ENCODE measurements at places on chromosomes 1 and 21.
A peak's percentile ranks its signal among the peaks of the same experiment; 100 is the strongest.

GRCh38 chr1:3213730-3214129 lies 144.7 kb downstream of the PRDM16 start:
- no peak for DNase-seq

DNA sequence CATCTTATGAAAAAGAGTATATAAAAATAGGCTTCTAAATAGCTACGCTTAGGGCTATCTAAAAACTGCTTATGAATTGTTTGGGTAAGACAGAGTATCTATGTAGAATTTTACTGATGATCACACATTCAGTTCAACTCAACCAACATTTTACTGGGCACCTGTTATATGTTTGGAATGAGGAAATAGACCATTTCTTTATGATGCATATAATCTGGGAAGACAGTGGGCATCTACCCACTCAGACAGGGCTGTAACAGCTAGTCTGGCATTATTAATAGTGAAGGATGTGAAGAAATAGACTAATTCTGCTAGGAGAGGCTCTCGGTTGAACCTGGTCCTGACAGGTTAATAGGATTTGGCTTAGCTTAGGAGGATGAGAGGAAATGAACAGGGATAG lies 56.9 kb downstream of the TIAM1 start:
- DNase-seq, result no peak

DNA sequence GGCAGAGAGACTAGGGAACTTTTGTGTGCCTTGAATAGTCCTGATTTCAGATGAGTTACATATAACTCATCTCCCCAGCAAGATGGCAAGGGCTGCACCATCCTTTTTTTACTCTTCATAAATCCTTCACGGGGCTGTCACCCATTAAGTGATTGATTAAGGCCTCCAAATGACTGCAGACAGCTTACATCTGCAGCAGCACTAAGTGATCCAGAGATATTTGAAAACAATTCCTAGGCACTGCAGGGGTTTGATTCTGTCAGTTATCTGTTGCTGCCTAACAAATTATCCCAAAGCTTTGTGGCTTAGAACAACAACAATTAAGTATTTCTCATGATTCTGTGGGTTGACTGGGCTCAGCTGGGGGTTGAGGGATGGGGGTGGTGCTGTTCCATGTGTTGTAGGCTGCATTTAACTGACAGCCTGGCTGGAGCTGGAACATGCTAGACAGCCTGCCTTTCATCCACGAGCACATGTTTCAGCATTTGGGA lies 19.3 kb downstream of the TEX38 start:
- DNase-seq, result no peak

DNA sequence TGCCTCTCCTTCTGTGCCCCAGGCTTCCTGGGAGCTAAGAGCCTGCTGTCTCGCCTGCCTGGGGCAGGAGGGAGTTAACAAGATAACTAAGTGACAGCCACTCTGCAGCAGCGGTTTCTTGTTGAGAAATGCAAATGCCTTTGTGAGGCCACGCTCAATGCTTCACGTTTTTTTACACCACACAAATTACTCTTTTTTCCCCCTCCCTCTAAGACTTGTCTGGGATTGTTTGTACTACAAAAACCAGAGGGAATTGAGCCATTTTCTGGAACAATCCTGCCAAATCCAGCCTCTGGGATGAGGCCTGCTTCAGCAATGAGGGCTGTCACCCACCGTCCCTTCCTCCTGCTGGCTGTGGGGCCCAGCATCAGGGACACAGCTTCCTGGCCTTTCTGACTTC lies 119.6 kb downstream of the ACTL8 start:
- DNase-seq, result no peak

GRCh38 chr1:117659550-117660270 lies 53.9 kb downstream of the TENT5C start:
- DNase-seq, result no peak

- no peak for DNase-seq
Observed at GRCh38 chr21:31498985-31499384, 154.9 kb upstream of the TIAM1 start.

- no peak for DNase-seq
Observed at GRCh38 chr21:26351661-26352060, 181.1 kb upstream of the APP start.

DNA sequence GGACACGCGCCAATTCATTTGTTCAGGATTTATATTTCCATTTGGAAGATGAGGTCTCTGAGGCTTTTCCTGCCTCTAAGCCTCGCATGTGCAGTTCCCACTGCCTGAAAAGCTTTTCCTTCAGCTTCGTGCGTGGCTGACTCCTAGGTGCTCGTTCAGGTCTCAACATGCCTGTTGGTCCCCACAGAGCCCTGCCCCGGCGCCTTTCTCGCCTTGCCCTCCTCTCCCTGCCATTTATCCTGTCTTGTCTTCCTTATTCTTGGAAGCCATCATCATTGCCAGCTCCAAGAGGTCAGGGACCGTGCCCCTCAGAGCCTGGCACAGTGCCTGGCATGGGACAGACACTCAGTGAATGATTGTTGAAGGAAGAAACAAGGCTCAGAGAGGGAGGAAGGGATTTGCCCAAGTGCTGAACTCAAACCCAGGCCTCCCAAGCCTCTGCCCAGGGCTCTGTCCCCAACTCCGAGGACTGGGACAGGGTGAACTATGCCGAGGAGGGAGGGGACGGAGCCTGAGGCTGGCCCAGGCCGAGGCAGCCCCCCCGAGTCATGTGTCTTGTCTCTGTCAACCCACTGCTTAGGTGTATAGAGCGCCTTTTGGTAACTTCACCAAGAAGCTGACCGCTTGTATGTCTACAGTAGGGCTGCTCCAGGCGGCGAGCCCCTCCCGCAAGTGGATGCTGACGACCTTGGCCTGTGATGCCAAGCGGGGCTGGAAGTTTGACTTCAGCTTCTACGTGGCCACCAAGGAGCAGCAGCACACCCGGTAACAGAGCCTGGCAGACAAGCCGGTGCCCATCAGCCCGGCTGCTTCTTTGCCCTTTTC lies 47.3 kb downstream of the DISP3 start:
- DNase-seq, result no peak

- DNase-seq, result no peak
Observed at GRCh38 chr1:235504122-235504493, at the start of gene B3GALNT2. B3GALNT2 (minus strand) TSS chr1:235504452; CDS start chr1:235504252, 200 bp downstream.

GRCh38 chr1:42456754-42457089 lies 379 bp downstream of the PPCS start:
- DNase-seq, result peak; percentile 36

- DNase-seq, result peak; percentile 28
Observed at GRCh38 chr1:47755101-47755990, 241.8 kb downstream of the TRABD2B start.

DNA sequence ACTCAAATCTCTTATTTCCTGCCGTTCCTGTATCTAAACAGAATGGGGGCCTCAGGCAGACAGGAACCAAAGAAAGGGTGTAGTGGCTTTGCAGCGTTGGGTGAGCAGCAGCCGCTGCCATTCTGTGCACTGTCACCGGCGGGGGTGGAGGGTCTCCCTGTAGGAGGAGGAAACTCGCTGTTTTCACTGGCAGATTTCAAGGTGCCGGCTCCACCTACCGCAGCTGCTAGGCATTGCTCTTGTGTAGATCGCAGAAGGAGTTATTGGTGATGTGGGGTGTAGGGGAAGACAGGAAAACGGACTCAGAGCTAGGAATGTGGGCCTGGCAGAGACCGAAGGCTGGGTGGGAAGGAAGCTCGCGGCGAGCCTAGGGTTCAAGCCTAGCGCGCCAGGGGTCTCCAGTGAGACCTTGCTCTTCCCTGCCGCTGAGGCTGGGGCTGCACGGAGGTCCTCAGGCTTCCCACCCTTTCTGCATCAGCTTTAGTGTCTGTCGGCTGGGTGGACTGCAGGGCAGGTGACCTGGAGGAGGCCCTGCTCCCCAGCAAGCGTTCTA lies 20.8 kb downstream of the ATP5PO start:
- DNase-seq, result peak; percentile 64

DNA sequence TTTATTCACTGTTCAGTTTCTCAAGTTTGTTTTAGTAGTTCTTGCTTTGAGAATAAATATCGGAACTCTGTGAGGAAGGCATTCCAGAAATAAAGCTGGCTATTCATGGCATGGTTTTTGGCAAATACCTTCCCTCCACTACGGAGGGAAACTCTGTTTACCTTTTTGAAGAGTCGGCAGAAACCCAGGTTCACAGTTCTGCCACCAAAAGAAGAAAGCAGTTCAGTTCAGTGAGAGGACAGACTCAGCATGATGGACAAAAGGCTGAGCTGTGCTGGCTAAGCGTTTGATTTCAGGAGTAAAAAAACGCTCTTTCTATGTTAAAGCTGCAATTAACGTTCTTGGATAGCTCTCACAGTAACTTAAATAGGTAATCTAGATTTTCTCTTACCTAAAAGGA lies 42.4 kb downstream of the CNN3 start:
- no peak for DNase-seq

- DNase-seq, result peak; percentile 0
Observed at GRCh38 chr1:170530972-170531757, 801 bp upstream of the GORAB start.

GRCh38 chr1:14652840-14653239 lies 54.4 kb downstream of the KAZN start:
- no peak for DNase-seq

DNA sequence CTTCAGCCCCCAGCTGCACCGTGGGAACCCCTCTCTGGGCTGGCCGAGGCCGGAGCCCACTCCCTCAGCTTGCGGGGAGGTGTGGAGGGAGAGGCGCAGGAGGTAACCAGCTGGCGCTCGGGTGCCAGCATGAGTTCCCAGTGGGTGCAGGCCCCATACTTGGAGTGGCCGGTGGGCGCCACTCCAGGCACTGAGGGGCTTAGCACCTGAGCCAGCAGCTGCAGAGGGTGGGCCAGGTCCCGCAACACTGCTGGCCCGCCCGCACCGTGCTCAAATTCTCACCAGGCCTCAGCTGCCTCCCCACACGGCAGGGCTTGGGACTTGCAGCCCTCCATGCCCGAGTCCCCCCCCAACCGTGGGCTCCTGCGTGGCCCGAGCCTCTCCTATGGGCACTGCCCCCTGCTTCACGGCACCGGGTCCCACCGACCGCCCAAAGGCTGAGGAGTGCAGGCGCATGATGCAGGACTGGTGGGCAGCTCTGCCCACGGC lies 47.2 kb downstream of the LRRC53 start:
- no peak for DNase-seq

GRCh38 chr1:145995148-145995881 lies 1.1 kb downstream of the TXNIP start:
- no peak for DNase-seq

DNA sequence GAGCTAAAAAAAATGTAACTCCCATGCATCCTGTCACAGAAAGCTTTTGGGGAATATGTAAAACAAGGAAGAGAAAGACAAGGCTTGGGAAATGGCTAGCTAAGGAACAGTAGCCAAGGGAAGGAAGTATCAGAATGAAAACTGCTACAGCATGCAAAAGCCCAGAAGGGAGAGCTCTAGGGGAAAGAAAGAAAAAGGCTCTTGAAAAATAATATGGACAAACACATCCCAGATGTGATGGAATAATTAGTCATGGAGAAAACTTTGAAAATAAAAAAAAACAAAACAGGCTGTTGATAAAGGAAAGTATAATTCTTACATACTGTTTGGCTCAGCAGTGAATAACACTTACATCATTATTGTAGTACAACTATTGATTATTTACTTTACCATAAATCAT lies 47.9 kb upstream of the VCAM1 start:
- no peak for DNase-seq

DNA sequence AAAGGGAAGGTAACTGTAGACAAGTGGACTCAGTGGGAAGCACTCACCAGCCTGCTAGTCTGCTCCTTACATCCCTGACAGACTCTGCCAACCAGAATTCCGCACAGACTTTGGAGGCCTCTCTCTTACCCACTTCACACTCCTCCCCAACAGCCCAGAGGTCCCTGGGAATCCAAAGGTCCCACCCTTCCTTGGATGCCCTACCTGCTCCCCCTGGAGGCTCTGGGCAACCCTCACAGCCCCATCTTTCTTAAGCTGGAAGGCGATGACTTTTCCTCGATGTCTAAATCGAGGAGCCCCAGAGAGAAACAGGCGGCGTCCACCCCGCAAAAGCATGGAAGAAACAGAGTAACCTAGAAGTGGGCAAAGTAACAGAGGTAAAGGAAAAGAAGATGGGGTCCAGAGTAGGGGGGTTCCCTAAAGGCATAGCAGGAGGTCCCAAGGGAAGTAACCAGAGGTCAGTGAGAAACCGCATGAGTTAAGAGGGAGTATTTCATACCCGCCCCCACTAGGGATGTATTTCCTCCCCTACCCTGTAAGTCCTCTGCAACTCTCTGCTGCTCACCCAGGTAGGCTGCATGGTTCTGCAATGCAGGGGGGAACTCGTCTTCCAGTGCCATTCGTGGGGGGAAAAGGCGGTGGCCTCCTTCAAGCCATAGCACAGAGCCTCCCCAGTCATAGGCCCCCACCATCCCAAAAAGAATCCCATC lies 8.4 kb downstream of the ITGA10 start:
- DNase-seq, result no peak

- DNase-seq, result no peak
Observed at GRCh38 chr1:55326496-55327243, 111.5 kb upstream of the USP24 start.

- no peak for DNase-seq
Observed at GRCh38 chr1:18941221-18942141, 15.0 kb downstream of the IFFO2 start.

GRCh38 chr1:156896490-156897033 lies 3.0 kb downstream of the PEAR1 start:
- no peak for DNase-seq

DNA sequence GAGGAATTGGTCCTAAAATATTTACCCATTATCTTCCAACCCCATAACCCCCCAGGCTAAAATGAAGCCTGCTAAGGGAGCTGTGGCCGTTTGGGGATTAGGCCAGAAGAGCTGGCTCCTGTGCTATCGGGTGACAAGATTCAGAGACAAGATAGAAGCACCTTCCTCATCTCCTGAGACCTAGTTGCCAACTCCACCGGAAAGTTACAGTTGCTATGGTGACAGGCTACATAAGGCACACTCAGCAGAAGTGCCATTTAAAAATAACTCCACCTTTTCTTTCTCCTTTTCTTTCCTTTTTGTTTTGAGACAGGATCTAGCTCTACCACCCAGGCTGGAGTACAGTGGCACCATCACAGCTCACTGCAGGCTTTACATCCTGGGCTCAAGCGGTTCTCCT lies 43.6 kb upstream of the ROR1 start:
- no peak for DNase-seq

DNA sequence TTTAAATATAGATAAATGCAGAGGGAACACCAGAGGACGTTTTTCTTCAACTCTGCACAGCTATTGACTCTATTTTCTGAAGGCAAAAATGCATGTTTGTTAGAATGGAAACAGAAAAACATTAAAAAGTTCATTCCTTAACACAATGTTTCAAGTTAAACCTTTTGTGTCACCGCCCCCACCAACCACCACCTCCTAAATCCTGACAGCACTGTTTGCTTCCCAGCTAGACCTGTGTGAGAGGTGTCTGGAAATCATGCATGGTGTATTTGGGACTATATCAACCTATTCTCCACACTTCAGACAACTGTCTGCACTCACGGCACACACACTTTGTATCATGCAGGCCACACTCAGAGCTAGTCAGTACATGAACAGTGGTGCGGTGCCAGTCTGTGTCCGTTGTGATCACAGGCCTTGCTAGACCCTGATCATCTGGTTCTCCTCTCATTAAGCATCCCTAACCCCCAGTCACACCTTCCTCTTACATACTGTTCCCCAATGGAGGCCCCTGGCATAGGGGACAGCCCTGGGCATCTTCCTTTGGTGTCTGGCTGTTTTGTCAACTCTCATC lies 123.8 kb downstream of the ZZZ3 start:
- no peak for DNase-seq

- no peak for DNase-seq
Observed at GRCh38 chr21:44902268-44903049, 18.2 kb downstream of the ITGB2 start.

Measured in stimulated activated CD4-positive, alpha-beta T cell treated with anti-CD3 and anti-CD28 coated beads, TNF-alpha, amount 100 ng/mL, for 48 hours (primary cell).